ENCODE measurements at places on chromosomes 1 and 21. TPM values are rescaled to one million over a fixed set of nuclear protein-coding genes. Genes with fewer than 3 reads are reported as not detected.
A peak's percentile ranks its signal among the peaks of the same experiment; 100 is the strongest.

- no peak for DNase-seq
These were observed 278.8 kb downstream of the KIF26B start for GRCh38 chr1:245433561-245433960.

GRCh38 chr1:46008585-46008984 is 123.8 kb downstream of the PIK3R3 start:
- no peak for DNase-seq

GRCh38 chr1:53606651-53607051 is 132.3 kb downstream of the GLIS1 start:
- DNase-seq: no peak

DNA sequence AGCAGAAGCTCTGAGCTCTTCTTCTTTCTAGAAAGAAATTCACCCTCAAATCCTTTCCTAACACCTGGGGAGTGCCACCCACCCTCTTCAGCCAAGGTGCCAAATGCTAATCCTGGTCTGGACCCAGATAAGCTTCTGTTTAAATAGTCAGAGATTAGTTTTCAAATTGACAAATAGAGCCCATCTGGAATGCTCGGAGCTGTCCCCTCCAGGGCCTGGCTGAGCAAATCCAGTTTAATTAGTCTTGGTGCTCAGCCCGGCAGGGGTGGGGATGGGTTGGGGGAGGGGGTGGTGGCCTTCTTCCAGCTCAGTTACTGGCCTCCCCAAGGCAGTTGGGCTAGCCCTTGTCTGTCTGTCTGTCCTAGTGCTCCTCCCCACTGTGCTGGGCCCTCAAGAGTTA is 269.5 kb downstream of the GRIK3 start:
- no peak for DNase-seq

Gene OR2T12
- not detected for total RNA-seq

DNA sequence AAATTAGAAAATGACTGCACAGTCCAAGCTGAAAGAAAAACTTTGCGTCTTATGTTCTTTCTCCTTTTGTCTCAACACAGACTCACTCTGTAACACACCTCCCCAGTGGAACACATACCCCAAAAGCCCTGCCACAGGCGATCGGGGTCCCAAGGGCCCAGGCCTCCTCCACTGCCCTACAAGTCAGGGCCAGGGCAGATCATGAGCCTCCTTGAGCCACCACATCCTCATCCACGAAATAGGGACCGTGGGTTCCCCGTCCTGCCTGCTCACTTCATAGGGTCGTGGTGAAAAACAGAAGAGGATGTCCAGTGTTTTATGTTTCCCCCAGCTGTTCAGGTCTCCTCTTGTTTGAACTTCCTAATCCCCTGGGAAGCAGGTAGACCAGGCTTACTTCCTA is 116.7 kb downstream of the KCNN3 start:
- DNase-seq: peak; percentile 56

DNA sequence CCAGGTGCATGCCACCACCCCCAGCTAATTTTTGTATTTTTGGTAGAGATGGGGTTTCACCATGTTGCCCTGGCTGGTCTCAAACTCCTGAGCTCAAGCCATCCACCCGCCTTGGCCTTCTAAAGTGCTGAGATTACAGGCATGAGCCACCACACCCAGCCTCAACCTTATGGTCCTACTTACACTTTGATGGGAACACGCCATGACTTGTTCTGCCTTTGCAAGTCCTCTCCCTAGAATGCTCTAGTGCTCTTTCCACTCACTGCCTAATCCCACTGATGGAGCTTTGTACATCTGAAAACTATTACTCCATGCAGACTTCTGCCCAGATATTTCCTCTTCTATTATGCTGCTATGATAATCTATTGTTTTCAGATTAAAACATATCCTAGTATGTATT is 174.3 kb downstream of the DAB1 start:
- DNase-seq: no peak

Gene CIART
- total RNA-seq: 16.1 TPM

Gene MNDA
- 3.3 TPM for total RNA-seq

Gene SELP
- 0.44 TPM for total RNA-seq

- no peak for DNase-seq
These were observed 98.3 kb upstream of the CAMK1G start for GRCh38 chr1:209485167-209485566.

GRCh38 chr1:114355240-114355639 is 155.8 kb downstream of the TRIM33 start:
- DNase-seq: no peak

Gene RGS8
- total RNA-seq: not detected

DNA sequence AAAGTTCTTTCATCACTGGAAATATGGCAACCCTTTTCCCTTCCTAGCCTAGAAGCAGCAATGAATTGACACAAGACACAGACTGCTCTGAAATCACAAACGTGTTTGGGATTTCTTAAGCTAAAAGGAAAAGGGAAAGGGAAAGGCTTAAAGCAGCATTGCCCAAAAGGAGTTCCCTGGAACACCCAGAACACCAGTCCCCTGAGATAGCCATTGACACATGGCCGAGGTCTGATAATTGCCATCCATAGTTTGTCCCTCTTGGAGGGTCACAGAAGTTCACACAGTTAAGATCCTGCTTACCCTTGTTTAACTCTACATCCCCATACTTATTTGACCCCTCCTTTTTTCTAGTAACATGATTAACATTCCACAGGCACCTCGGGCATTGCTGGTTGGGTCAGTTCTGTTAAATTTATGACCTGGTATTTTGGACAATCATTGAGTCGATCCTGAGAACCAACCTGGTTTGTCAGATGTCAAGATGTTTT is 72.9 kb downstream of the ZNF281 start:
- DNase-seq: no peak

- no peak for DNase-seq
These were observed 20.2 kb upstream of the FAM131C start for GRCh38 chr1:16093611-16094010.

- no peak for DNase-seq
These were observed 18.7 kb downstream of the AK4 start for GRCh38 chr1:65166572-65167305.

- DNase-seq: peak; percentile 3
These were observed 174.1 kb downstream of the FOXD2 start for GRCh38 chr1:47611992-47612391.

GRCh38 chr21:17679002-17679600 is 66.4 kb upstream of the BTG3 start:
- no peak for DNase-seq

GRCh38 chr1:221912230-221912629 is 170.3 kb upstream of the DUSP10 start:
- DNase-seq: no peak

Gene GJC2
- 1.3 TPM for total RNA-seq

GRCh38 chr1:61368876-61369275 is 286.5 kb downstream of the NFIA start:
- no peak for DNase-seq

GRCh38 chr21:46361935-46362334 is 38.0 kb downstream of the PCNT start:
- no peak for DNase-seq

DNA sequence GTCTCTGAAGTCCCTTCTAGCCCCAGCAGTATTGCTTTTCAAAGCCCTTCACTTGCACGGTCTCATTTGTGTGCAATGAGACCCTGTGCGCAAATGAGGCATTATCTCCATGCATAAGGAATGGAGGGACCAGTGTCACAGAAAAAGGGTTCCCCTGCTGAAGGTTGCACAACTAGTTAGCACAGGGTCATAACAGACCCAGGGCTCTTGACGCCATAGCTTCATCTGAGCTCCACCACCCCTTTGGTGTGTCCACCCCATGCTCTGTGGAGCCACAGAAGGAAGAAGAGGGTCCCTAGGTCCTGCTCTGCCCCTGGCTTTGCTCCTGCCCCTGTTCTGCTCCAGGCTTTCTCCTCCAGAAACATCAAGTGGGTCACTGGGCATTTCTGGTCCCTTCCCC is 12.6 kb downstream of the SH2D2A start:
- DNase-seq: peak; percentile 52

Gene S100A3
- total RNA-seq: 1.2 TPM

- peak; percentile 43 for DNase-seq
These were observed 184.8 kb downstream of the BRINP2 start for GRCh38 chr1:177355575-177355974.

- DNase-seq: no peak
These were observed 8.1 kb downstream of the SOD1 start for GRCh38 chr21:31667639-31668038.

Gene GUCA2A
- not detected for total RNA-seq

DNA sequence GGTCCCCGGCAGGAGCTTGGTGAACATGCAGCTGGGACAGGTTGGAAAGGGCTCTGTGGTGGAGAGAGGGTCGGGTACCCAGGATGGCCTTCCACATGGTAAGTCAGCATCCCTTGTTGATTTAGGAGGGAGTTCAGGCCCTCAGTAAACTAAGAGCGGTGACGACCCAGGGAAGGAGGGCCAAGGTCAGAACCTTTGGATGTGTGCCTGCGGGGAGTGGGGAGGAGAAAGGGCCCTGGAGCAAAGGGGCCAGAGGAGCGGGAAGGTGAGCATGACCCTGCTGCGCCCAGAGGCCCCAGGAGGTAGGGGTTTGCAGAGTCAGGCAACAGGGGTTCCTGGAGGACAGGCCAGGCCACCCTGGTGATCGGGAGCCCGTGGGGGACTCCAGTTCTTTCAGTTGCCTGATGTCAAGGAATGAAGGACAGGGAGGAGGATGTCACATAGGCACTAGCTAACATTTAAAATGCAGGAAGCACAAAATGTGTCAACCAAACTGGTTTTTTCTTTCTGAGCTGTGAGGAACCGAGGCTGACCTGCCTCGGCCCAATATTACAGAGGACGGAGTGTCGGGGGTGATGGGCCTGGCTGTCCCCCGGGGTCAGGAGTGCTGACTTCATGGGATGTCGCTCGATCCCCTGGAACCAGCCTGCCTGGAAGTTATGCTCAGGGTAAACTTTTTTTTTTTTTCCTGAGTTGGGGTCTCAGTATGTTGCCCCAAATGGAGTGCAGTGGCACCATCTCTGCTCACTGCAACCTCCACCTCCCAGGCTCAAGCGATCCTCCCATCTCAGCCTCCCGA is 117.4 kb upstream of the SLC45A1 start:
- no peak for DNase-seq

DNA sequence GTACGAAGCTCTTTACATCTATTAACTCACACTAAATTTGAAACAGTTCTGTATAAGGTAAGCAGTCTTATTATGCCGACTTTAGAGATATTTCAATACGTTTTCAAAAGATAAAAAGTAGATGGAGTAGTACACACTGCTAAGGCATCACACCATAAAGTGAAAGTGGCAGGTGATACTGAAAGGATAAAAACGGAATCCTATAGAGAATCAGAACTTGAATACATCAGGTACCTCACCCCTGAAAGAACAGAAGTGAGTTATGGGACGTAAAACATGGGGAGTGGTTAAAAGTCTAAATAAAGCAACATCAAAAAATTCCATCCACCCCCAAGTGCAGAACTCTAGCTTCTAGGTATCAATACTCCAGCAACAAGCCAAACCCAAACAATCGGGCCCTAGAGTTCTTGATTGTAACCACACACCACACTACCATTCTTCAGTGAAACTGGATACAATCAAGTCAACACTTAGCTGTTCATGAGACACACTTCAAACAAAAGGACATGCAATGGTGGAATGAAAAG is 142.6 kb downstream of the SMYD3 start:
- DNase-seq: no peak

GRCh38 chr1:179818743-179819173 is 58.8 kb downstream of the TOR1AIP2 start:
- no peak for DNase-seq

- no peak for DNase-seq
These were observed 565.2 kb upstream of the ADAMTS5 start for GRCh38 chr21:27532076-27532475.
